Stimulated activated CD8-positive, alpha-beta memory T cell treated with anti-CD3 and anti-CD28 coated beads, Interleukin-2, amount 100 ng/mL, for 48 hours (primary cell): ENCODE measurements at places on chromosomes 6 and 20.
A peak's percentile ranks its signal among the peaks of the same experiment; 100 is the strongest.

GRCh38 chr6:96724641-96725040 lies 112.6 kb downstream of the GPR63 start:
- DNase-seq = no peak

DNA sequence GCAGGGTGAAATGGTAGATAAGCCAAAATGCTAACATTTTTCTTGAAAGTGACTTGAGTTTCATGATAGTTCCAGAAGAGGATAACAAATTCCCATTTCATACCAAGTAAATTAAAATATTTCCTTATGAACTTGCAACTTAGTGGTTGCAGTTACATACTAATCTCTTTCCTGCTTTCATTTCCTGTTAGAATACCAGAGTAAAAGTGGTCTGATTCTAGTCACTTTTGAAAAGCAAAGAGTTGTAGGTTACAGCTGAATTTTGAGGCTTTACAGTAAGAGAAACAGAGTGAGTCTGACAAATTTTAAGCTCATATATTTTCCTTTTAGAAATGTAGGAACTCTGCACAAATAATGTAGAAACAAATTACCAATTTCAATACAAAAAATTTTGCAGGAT lies 117.4 kb downstream of the ZFAND3 start:
- DNase-seq = no peak

- DNase-seq = no peak
These were observed 41.9 kb upstream of the RNF8 start for GRCh38 chr6:37311741-37312473.

DNA sequence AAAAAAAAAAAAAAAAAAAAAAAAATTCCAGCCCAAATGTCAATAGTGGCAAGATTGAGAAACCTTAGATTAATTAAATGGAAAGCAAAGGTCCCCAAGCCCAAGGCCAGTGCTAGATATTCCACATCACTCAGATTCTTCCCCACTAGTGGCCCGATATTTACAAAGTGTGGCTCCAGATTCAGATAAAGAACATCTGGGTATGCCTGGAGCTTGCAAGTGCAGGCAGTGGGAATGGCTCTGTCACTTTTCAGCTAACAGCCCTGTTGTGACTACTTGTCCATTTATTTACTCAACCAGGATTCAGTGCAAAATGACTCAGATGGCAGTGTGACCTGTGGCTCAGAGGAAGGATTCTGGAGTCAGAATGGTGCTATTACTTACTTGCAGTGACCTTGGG lies 8.2 kb upstream of the KCNB1 start:
- DNase-seq = no peak

- no peak for DNase-seq
These were observed 41.5 kb upstream of the RNF24 start for GRCh38 chr20:4056880-4057279.

GRCh38 chr6:38178584-38178886 lies 359.0 kb downstream of the ZFAND3 start:
- DNase-seq = no peak

DNA sequence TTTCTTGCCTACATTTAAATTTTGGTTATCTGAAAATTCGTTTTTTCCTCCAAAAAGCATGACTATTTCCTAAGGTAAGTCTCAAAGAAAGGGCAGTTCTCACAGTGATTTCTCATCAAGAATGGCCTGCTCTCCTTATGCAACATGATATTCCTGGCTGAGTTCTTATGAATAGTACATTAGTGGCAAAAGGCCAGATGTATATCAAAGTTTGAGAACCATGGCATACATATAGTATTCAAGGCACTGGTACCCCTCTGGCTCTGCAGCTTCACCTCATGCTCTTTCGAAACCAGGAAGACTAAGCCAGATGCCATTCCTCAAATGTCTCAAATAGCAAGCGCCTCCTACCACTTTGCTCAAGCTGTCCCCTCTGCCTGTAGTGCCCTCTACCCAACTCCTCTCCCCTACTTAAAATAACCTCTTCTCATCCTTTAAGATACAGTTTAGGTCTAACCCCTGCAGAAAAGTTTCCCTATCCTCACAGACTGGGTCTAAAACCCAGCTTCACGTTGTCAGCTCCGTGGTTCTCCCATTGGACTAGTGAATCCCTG lies 280.3 kb downstream of the HACE1 start:
- DNase-seq = no peak

- no peak for DNase-seq
These were observed 26.2 kb upstream of the SLC35D3 start for GRCh38 chr6:136895901-136896300.

DNA sequence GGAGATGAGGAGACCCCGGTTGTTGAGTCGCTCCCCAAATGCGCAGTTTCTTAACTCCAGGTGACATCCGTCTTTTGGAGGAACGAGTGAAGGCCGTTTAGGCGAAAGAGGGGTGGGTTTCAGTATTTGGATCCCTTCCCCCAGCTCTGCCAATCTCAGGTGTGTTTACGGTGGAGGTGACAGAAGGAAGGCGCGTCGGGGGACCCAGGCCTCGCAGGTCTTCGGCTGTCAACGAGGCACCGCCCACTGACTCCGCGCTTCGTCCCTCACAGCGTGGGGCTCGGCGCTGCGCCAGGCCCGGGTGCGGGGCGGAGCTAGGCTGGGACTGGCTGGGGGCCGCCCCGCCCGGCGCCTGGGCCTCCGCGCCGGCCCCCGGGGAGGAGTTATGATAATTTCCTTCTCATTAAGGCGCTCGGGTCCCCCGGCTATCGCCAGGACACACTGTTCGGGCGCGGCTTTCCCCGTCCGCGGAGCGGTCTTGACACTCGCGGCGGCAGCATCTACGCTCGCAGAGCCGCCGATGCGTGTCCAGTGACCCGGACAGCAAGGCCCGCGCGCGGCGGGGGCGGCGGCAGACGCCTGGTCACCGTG lies at the start of gene TFAP2C:
Gene TFAP2C (plus strand): TSS at position 434 of the 591 bp plus-strand sequence. CDS start 239 bp downstream, outside the sequence.
- DNase-seq = no peak

DNA sequence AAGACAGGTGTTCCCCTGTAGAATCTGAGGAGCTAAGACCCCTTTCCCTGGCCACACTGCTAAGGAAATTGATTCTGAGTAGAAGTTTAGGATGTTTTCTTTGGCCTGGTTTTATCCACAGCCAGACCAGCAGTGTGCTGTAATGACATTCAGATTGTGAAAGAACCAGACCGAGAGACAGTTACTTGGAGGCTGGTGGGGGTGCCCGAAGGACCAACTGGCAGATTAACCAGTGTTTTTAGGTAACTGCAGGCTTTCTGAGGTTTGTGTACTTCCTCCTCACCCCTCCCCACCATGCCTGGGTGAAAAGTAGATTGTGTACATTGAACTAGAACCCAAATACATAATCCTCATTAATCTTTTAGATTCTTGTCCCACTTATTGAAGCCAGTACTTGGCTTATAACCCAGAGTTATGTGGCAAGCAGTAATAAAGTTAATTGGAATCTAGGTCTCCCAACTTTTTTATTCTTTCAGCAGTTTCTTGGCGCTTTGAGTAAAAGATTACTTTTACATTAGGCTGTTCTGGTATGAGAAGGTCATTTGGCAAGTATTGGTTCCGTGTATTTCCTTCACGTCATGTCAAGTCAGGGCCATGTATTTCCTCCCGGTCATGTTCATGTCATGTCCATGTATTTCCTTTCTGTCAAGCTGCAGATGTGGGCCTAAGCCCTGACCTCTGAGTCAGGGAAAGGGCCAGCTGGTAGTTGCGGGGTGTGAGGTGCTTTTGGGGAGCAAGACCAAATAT lies 93.7 kb downstream of the TCP11 start:
- no peak for DNase-seq

- no peak for DNase-seq
These were observed 10.9 kb downstream of the NINL start for GRCh38 chr20:25574411-25574810.

GRCh38 chr6:113859349-113860180 lies 2.4 kb downstream of the MARCKS start:
- DNase-seq = no peak

DNA sequence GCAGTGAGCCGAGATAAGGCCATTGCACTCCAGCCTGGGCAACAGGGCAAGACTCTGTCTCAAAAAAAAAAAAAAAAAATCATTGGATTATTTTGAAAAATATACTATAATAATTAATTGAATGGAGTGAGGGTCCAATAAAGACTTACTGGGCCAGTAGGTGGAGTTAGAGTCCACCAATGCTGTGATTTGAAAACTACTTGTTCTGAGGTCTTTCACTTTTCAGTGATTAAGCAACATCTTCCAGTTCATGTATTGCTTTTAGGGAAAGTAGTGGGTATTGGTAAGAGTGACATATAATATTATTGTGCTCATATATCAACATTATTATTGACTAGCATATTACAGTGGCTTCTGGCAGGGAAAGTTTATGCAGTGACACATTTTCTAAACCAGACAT lies 530.3 kb downstream of the KHDRBS2 start:
- DNase-seq = no peak

- DNase-seq = no peak
These were observed 1.6 kb upstream of the GPLD1 start for GRCh38 chr6:24490948-24491347.

GRCh38 chr6:138869398-138869797 lies 73.5 kb downstream of the ECT2L start:
- DNase-seq = no peak

GRCh38 chr20:24917056-24917455 lies 32.0 kb upstream of the CST7 start:
- DNase-seq = no peak

DNA sequence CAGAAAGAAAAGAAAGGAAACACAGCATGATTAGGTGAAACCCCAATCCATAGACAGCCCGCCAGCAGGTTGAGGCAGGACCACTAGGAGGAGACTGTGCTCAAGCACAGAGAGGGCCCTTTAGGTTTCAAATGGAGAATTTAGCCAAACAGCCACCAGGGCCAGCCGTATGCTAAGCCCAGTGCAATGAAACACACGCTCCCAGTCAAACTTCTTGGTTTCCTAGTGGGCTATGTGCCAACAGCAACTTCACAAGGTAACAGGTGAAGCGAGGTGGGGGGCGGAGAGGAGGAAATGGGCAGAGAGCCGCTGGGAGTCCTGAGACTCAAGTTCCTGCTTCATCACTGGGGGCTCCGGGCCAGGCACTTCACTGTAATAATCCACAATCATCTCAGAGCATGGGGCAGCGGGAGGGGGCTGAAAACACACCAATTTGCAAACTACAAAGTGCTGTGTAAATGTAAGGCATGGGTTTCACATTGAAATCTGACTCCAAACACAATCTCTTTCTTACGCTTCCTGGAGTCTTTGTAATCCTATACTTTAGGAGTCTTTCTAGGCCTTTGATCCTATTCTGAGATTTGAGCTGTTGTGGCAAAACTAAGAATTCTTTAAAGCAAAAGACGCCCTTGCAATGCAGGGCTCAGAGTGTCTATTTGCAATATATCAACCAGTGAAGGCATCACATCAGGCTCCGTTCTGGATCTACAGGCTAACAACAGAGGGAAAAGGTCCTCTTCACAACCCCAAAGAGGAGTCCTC lies 117.3 kb downstream of the OPRM1 start:
- DNase-seq = peak; percentile 34

- DNase-seq = no peak
These were observed 24.7 kb upstream of the KCNK16 start for GRCh38 chr6:39347206-39347605.

DNA sequence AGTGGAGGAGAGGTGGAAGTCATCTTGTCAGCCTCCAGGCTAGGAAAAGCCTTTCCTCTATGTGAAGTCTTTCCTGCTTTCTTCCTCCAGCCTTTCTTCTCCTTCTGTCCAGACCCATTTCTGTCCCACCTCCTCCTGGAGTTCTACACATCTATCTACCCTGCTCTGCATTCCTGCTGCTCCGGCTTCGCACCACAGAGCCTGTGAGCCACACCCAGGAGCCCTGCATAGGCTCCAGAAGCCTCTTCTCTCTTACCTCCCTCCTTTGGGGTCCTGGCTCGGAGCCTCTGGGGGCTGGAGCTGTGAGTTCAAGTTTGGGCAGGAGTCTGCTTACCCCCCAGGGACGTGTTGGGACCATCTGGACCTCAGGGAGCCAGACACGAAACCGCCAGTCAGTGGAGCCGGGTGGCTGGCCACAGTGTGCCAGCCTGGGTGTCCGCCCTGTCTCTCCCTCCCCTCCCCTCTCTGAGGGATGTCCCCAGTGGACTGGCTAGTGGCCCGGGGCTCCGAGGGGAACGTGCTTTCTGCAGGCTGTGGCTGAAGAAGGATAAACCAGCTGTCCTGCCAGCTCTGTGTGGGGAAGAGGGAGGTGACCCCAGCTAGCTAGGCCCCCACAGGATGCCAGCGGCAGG lies 99.2 kb downstream of the VEGFA start:
- DNase-seq = no peak

DNA sequence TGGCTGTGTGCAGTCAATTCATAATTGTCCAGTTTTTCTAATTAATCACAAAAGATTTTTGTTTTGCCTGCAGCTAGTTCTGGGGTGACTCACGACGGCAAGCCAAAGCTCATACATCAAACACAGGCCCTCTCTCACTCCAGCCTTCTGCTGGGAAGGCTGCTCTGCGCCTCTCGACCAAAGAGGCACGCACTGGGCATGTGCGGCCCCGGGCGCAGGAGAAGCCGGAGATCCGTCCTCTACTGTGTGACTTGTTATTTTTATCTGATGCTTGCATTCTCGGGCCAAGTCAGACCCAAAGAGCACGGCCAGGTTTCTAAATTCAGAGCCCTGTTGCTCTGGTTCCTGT lies 98.5 kb downstream of the TFAP2A start:
- DNase-seq = no peak

DNA sequence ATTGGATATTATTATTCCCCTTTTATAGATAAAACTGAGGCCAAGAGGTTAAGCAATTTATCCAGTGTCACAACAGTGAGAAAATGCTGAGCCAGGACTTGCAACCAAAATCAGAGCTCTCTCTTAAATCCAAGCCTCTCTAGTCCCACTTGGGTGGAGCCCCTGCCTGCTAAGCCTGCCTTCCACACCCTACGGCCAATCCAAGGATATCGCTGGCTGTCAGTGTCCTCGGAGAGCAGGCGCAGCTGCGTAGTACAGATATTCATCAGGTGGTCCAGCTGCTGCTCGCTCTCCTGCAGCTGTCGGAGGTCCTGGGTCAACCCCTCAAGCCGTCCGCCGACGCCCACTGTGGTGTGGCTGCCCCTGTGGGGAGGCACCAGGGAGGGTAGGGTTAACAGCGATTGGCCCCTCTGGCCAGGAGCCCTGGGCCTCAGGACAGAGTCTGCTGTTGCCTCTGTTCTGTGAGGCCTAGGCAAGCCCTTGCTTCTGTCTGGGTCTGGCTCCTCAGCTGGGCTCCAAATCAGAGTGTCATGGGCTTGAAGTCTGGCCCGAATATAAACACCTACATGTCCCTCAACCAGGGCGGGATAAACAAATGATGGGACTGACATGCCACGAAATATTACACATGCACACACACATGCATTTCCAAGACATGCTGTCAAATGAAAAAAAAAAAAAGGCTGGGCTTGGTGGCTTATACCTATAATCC lies 3.9 kb upstream of the NECAB3 start:
- no peak for DNase-seq

GRCh38 chr6:95093154-95093553 lies 484.2 kb upstream of the MANEA start:
- no peak for DNase-seq

DNA sequence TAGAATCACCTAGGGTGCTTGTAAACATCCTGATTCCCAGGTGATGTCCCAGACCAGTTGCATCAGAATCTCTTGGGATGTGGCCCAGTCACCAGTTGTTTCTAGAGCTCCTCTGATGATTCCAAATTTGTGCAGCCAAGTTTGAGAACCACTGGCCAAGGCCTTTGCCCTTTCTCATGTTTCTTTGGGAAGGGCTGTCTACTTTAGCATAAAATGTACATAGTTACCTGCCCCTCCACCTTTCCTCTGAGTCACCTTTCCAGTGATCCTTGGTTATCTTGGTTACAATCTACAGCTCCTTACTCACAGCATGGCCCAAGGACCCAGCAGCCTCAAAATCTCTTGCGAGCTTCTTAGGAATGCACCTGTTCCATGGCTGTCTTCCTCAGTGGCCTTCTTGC lies 266.4 kb upstream of the PRND start:
- DNase-seq = no peak
